ENCODE measurements at places on chromosomes 11 and 22.

DNA sequence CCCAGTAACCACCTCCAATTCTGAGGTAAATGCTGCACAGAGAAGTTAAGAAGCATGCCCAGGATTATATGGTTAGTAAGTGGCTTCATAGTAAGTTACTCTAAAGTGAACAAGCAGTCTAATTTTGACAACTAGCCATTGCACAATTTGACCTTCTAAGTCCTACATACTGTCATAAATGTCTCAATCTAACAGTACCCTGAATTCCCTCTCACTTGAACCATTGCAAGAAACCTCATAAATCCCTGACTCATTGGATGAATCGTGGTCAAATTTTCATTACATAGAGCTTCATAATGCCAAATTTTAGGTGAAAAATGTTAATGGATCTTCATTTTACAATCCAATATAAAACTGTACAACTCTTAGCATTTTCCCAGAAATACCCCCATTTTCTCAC lies 217.3 kb upstream of the GRIA4 start:
- DNase-seq, result no peak

DNA sequence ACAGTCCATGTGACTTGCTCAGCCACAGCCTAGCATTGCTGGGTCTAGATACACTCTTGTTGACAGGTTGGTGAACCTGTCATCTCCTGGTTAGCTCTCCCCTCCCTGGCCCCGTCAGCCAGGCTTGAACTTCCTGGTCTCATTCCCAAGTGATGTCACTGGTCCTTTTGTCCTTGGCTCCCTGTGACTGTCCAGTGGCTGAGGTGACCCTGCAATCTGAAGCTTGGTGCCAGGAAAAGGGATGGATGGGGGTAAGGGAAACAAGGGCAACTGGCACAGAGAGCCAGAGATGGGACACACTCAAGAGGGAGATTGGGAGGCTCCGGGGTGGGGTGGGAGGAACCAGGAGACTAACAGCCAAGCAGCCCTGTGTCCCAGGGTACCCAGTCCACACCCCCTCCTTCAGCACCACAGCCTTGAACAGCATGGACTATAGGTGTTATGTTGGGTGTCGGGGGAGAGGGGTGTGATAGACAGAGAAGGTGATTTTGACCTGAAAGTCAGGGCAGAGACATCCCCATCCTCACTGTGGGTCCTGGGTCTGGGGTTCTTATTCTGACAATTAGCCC lies 63.8 kb upstream of the THY1 start:
- no peak for DNase-seq

DNA sequence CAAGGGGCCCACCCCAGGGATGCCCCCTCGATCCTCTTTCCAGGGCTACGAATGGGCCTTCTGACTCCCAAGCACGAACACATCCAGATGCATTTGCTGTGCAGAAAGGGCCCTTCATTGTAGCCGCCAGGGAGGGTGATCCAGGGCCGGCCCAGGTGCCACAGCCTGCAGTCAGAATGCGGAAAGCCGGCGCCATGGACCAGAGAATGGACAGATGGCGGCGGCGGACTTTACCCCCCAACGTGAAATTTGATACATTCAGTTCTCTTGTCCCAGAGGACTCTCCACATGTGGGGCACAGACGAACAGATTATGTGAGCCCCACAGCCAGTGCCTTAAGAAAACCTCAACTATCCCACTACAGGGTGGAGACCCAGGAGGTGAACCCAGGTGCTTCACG lies 87.2 kb downstream of the KIAA1671 start:
- no peak for DNase-seq

DNA sequence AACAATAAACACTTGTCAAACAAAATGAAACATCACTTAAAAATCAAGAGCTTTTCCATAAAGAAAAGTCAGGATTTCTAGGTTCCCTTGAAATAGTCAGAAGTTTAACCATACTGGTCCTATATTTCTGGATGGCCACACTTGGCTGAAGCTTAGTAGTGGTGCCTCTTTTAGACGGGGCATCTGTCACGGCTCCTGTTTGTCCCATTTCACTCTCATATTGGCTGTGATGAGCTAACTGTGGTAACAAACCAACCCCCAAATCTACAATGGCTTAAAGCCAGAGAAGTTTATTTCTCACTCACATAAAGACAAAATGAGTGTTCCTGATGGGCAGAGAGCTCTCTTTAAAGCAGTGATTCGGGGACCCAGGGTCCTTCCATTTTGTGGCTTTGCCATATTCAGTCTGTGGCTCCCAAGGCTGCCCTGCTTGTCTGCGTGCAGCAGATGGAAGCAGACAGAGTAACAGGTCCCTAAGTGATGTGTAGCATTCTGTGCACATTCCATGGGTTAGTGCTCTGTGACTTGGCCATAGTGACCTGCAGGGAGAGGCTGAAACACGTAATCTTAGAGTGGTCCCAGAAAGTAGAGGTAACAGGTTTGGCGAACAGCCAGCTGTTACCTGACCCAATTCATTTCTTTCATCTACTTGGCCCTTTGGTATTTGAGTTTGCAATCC lies 137.4 kb downstream of the HIPK3 start:
- DNase-seq, result no peak

DNA sequence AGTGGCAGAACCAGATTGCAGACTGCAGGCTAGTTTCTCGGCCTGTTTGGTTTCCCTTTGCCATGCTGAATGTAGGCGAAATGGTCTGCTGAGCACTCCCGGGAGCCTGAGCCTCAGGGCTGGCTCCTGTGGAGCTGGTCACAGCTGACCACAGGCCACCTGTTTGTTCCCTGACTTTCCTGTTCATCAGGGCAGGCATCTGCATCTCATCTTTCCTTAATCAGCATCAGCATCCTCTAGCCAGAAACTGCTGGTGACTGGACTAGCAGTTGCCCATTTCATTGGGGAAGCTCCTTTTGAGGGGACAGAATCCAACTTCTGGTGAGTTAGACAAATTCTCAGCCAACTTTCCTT lies 20.2 kb upstream of the C11orf96 start:
- no peak for DNase-seq

GRCh38 chr22:36907253-36908195 lies 5.9 kb upstream of the CSF2RB start:
- DNase-seq, result no peak

GRCh38 chr11:128517451-128518230 lies 69.7 kb downstream of the ETS1 start:
- DNase-seq, result no peak

- peak; percentile 60 for DNase-seq
These were observed 16.8 kb upstream of the CASTOR1 start for GRCh38 chr22:30305906-30306626.

DNA sequence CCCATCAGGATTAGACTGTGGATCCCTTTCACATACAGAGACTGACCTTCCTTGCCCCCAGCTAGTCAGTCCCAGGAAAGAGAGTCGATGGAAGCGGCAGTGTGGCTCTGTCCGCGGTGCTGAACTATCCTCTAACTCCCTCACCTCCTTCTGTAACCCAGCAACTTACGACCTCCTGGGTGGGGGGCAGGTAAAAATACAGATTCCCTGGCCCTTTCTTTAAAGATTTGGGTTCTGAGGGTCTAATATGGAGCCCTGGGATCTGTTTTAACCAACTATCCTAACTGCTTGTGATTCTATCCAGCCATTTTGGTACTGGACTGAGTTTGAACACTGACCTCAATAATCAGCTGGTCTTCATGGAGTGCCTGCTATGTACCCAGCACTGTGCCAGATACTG lies 23.2 kb downstream of the MFNG start:
- DNase-seq, result no peak

DNA sequence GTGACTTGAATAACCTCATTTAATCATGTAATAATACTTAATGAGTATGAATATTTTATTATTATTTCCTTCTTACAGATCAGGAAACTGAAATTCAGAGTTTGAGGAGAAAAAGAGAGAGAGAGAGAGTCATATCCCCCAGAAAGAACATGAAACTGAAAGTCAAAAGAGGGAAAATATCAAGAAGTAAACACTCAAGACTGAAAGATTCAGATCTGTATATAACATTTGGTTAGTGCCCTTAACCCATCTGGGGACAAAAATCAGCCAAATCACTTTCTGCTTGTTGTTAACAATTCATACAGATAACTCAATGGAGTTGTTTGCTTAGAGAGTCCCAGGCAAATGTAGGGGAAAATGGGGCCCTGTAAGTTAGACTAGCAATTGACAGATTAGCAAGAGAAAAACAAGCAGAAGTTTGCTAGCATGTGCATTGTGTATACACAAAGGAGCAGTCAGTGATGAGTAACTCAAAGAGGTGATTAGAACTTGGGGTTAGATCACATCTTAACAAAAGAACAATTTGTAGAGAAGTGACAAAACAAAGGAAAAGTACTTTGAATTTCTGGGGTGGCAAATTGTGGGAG lies 25.9 kb upstream of the MMP13 start:
- DNase-seq, result no peak

Data from T-helper 2 cell treated with Interferon-gamma antibody and Interleukin-4, amounts not matched to agents 5 μg/mL and 100 μg/mL, for 36 hours (primary cell).